T-helper 22 cell (primary cell): ENCODE measurements at places on chromosomes 6 and 20.

GRCh38 chr20:58612121-58612691 is 38.9 kb upstream of the STX16 start:
- no peak for DNase-seq

- DNase-seq = no peak
Measured at GRCh38 chr6:138722425-138723371, 50.9 kb upstream of the CCDC28A start.

DNA sequence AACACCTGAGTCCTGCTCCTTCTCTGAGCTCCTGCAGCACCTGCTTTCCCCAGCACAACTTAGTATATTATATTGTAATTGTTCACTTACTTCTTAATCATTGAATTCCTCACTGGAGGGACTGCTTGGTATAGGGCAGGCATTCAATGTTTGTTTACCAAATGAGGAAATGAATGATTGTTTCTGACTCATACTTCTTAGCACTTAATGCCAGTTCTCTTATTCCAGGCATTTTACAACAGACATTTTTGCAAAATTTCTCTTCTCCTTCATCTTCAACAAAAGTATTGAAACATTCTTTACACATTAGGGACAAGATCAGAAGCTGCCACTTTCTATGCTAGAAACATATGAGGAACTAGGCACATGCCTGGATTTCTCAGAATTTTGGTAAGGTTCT is 119.4 kb downstream of the TBX18 start:
- DNase-seq = no peak

DNA sequence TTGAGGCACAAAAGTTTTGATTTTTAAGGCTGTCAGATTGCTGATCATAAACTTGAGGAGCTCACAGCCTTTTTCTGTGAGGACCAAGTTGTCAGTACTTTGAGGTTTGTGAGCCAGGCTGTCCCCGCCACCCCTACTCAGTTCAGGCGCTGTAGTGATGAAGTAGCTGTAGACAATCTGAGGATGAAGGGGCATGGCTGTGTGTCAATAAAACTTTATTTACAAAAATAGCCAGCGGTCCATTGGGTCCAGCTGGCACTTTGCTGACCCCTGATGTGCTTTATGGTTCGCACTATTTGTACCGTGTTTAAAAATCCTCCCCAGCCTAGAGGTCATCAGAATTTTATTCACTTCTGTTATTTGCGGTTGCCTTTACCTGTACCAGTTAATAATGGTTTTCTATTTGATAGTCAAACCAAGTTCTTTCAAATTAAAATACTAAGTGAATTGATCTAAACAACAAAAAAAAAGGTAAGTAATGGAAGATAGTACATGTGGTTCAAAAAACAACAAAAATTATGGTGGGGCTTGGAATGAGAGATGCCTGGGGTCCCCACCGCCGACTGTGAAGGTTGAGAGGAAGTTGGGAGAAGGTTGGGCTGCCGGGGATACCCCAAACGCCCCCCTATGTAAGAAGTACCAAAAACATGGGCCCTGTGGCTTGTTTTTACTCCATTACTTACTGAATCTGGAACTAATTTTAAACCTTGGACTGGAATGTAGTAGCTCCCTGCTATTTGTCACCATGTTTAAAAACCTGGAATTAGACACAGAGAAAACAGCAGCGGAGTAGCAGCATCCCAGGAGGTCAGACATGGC is 123.6 kb downstream of the SYCP2 start:
- DNase-seq = no peak

- no peak for DNase-seq
Measured at GRCh38 chr6:140561701-140562100, 1187.3 kb upstream of the CITED2 start.

DNA sequence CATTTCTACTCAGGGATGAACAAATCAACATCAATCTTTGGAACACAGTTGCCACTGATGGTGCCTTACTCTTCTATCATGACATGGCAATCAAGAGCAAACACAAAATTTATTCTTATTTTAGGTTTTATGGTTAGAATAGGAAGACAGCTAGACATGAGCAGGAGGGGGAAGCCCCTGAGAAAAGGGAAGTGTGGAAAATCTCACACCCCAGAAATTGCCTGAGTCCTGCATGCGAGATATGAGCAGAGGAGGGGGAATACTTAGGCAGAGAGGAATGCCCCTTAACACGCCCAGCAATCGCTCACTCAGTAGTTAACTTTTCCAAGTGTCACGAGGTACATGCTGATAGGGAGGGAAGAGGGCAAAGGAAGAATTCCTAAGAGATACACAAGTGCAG is 79.3 kb downstream of the PLG start:
- no peak for DNase-seq

GRCh38 chr6:132354517-132355167 is 46.6 kb downstream of the MOXD1 start:
- no peak for DNase-seq

DNA sequence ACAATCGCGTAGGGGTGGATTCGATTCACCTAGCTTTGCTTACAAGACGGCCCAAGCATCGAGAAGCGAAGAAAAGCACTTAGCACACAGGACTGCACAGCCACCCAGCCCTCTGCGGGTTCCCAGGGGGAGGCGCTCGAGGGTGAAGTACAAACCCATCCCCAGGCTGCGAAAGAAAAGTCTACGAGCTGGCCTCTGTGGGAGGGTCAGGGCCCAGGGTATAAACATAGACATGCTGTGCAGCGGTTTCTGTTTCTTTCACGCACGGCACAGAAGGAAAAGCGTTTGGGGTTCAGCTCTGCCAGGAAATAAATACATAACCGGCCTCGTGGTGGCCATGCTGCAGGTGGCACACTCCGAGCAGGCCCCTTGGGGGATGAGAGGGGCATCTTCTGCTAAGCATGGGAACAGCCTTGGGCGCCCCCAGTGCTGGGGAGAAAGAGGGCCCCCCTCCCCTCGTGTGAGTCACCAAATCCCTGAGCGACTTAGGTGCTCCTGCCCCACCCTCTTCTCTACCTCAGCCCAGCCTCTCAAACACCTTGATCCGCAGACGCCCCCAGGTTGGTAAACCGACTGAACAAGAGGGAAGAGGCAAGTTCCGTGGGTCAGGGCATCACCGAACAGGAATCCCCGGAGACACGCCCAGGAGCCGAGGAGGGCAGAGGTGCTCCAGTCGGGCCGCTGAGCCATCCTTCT is 91.6 kb upstream of the RIPOR2 start:
- peak; percentile 68 for DNase-seq

- no peak for DNase-seq
Measured at GRCh38 chr6:6284221-6284966, 36.1 kb downstream of the F13A1 start.

DNA sequence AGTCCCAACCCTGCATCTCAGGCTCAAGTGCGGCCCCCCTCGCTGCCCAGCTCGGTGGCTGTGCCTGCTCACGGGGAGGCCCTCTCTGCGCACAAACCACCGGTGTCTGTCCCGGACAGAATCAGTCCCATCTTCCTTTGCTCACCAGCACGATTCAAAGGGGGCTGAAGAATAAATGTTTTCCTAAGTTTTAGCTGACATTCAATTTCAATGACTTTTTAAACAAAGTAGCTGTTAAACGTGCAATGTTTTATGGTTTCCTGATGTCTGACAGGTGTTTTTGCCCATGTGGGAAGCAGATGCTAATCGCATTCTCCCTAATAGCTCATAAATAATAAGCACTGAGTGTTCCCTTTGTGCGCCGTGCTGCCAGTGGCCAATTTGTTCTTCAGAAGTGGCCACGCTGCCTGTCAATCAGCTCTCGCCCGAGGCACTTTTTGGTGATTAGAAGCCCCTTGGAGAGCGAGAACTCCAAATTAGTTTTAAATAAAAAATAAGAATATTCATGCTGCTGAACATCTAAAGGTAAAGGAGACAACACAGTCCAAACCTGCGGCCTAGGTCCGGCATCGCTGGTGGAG is 26.3 kb downstream of the BHLHE23 start:
- no peak for DNase-seq

- DNase-seq = no peak
Measured at GRCh38 chr6:37130704-37131103, 39.2 kb upstream of the PIM1 start.

GRCh38 chr6:118335325-118335816 is 212.7 kb upstream of the PLN start:
- no peak for DNase-seq

- DNase-seq = no peak
Measured at GRCh38 chr6:113859349-113860180, 2.4 kb downstream of the MARCKS start.

GRCh38 chr6:75608956-75609533 is 7.4 kb downstream of the SENP6 start:
- no peak for DNase-seq

DNA sequence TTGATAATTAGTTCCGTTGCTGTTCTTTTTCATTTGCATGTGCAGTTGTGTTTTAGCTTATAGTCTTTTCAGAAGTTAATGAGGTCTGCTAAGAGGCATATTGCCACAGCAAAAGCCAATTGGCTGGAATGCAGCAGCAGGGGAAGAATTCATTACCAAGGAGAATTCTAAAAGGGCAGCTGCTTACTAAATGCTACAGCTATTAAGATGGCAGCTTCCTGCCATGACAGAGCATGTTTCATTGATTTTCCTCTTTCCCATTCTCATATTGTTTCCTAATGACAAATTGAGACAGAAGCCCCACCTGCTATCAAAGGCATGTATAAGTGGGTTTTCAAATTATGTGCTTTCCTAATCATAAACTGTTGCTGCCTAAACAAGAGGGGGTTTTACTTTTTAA is 66.6 kb downstream of the CLVS2 start:
- DNase-seq = no peak

DNA sequence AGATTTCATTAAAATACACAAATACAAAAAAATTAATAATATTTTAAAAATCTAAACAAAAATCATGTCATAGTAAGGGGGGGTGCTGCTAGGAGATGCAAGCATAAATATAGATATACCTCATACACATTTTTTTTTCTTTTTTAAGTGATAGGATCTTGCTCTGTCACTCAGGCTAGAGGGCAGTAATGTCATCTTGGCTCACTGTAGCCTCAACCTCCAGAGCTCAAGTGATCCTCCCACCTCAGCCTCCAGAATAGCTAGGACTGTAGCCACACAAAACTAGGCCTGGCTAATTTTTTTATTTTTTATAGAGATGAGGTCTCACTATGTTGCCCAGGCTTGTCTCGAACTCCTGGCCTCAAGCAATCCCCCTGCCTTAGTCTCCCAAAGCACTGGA is 90.8 kb downstream of the HACE1 start:
- no peak for DNase-seq

DNA sequence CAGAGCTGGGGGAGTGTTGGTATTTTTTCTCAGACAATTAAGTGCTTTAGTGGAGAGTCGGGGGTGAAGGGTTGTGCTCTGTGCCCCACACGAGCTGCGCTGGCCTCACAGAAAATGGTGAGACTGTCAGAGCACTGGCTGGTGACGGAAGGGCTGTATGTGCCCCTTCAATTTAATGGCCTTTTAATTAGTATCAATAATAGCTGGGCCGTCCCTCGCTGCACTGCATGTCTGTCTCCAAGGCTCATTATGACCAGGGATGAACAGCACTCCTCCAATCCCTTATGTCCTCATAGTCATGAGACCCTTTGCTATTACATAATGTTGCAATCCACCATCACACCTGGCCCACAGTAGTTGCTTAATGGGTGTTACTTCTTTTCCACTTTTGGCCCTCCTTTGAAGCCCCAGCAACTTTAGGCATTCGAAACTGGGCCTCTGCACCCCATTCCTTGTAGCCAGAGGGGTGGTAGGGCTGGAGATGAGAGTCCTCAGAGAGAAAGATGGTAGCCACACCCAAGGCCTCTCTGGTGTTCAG is 9.5 kb upstream of the RALY start:
- DNase-seq = no peak

- DNase-seq = no peak
Measured at GRCh38 chr6:52176550-52176949, 9.6 kb upstream of the IL17A start.

DNA sequence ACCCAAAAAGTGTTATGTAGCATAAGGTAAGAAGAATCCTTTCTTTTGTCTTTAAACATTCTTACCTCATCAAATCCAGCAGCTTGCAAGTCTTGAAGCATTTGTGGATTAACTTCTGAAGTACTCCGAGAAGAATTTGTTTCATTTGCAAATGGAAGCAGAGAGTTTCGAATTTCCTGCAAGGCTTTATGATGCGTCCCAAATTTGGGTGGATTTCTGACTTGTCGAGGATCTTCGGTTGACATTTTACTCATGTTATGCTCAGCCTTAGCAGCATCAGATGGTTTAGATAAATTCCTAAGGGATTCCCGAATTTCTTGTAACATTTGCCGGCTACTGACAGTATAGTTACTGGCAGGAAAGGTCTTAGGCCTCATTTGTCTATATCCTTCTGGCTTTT is 16.2 kb downstream of the LATS1 start:
- no peak for DNase-seq

DNA sequence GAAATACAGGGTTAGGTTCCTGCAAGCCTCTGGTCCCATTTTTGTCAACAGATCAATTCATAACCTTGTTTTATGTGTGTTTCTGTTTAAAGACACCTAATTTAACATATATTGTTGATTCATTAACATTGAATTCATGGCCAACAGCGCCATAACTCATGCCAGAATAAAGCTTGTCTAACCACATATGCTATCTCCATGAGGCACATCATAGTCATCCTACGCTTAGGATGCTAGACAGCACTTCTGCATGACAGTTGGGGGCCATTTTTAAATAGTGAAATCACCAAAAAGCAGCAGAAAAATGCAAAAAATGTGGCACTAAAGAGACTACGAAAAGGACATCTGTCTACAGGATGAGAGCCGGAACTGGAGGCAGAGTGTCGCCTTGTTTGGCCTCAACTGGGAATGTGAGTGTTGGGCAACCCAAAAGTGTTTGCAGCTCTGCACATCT is 37.9 kb downstream of the TRAM2 start:
- DNase-seq = no peak

DNA sequence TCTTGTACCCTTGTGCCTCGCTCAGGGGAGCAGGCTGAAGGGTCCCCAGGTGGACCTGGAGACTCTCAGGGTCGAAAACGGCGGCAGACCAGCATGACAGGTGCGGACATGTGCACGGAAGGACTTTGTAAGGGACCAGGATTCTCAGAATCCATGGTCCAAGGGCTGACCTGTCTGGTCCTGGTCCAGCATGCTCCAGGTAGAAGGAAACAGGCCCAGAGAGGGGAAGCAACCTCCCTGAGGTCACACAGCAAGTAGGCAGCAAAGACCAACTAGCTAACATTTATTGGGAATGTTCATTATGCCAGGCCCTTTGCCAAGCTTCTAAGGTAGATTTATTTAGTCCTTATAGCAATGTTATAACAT is 5.9 kb downstream of the CDKN1A start:
- no peak for DNase-seq

GRCh38 chr6:142975365-142975764 is 30.4 kb upstream of the HIVEP2 start:
- DNase-seq = no peak

DNA sequence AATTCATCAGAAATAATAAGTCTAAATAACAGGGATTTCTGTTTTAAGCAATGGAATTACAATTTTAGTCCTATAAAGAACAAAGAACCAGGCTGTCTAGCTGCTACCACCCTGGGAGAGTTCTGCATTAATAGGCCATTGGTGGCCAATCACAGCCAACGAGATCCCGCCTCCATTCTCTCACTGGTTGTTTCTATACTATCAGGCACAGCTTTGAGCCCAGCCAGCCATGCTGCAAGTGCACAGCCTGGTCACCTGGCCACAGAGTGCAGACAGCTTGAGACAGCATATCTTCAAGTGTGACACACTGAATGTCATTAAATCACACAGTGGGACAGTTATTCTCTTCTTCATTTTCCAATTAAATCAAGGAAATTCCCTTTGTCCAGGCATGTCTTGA is 16.1 kb upstream of the RAB22A start:
- no peak for DNase-seq

GRCh38 chr6:50135968-50136367 is 86.2 kb upstream of the DEFB112 start:
- no peak for DNase-seq
